Endothelial cell of umbilical vein (primary cell): ENCODE measurements at places on chromosomes 4 and X. TPM values are rescaled to one million over a fixed set of nuclear protein-coding genes. Genes with fewer than 3 reads are reported as not detected.

GRCh38 chr4:19987746-19988145, 264.0 kb upstream of the SLIT2 start:
- peak; percentile 48 for DNase-seq

The MAGED1 gene
- polyA plus RNA-seq = 190 and 198 TPM in 2 replicates

- peak; percentile 21 for DNase-seq
These were observed 78.1 kb downstream of the BMP15 start for GRCh38 chrX:50988649-50989048.

DNA sequence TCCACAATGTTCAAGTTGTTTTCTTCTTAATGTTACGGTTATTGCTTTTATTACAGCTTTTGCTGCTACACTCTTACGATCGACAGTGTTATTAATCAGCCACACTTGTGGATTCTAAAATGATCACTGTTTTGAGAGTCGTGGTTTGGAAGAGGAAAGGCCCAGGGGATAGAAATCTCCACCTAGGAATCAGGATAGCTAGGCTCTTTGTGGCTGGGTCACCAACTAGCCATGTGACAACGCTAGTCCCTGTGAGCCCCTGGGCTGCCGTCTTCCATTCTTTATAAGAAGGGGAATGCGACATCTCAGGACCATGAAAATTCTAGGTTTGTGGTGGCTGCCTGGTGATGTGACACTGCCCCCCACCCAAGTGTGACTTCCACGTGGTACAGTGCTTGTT, 380 bp downstream of the SLC34A2 start:
- no peak for DNase-seq

DNA sequence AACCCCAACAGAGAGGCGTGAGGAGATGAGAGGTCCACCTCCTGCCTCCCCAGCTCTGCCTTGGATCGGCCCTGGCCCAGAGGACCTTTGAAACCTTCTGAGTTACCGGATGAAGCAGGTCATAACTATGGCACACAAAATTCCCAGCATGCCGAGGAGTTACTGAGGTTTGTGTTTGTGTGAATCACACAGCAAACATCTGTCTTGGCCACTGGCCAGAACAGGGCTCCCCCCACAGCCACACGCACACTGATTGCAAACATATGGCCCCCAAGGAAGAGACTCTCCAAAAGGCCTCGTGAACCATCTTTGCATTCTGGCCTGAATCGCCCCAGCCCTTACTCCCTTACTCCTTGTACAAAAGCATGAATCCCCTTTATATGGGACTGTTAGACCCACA, 18.9 kb downstream of the RPS4X start:
- DNase-seq = no peak

The SLC30A9 gene
- polyA plus RNA-seq = 20.2 and 24.5 TPM in 2 replicates

DNA sequence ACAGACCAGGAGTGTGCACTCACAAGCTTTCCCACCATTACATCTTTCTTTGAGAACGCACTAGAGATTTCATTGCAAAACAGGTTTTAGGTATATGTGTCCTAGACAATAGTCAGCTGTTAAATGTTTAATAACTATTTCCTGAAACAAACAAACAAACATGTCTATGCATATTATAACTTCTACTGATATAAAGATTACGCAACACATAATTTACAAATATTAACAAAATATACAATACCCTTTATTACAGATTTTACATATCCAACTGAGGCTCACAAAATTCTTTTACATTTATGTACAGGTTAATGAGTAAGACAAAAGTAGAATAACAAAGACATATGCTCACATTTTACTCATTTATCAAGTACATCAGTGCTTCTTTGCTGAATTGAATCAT, 1554.0 kb upstream of the PCDH10 start:
- no peak for DNase-seq

GRCh38 chrX:150983521-150984168, 510 bp downstream of the HMGB3 start:
- peak; percentile 1 for DNase-seq

The TCEAL6 gene
- polyA plus RNA-seq = not detected in 2 replicates

- no peak for DNase-seq
These were observed 197.3 kb upstream of the LDB2 start for GRCh38 chr4:17095771-17096170.

DNA sequence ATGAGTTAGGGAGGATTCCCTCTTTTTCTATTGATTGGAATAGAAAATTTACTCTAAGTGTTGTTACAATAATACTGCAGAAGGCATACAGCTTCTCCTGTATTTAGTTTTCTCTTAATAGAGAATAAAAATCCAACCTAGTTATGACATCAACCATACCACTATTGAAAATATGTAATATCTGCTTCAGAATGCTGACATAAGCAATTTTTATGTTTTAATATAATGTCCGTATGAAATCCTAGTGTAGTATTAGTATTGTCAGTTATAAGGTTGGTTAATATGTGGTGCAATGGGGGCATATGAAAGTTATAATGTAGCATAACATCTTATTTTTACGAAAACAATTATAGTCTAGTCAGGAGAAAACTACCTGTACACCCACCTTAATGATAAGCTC, 68.2 kb downstream of the HEPH start:
- DNase-seq = no peak

The PSAPL1 gene
- polyA plus RNA-seq = not detected in 2 replicates

DNA sequence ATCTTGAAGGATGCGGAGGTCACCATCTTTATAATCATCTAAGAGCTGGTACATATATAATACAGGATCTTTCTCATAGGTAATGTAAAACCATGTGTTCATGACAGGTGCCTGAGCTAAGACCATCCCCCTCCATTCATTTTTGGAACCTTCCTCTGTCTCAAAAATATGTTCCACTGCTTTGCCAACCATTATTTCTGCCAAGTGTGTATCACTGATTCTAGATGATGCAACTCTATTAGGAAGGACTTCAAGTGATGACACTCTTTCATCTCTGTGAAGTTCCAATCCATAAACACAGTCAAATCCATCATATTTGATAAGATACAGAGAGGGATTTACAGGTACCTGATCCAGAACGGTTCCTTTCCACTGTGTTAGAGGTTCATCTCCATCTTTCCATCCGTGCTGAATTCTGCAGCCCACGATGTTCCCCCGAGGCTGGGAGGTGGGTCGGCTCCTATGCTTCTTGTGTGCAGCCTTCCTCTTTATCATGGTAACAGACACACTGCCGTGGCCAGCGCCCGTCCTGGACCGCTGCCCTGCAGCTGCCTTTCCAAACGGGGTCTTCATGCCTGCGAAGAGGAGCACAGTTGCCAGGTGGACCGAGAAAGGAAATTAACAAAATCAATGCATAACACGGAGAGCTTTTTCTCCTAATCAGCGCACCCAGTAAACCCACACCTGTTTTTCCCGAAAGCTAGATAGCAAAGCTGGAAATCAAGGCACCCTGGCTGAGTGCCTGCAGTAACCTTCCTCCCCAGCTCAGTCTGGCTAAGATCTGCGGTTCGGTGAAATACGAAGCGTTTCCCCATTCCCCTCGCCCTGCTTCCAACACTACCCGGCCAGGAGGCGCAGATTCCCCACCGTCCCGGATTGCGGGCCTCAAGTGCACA, 718 bp downstream of the SPIN3 start:
- DNase-seq = peak; percentile 14

The TLR3 gene
- polyA plus RNA-seq = 1.6 TPM in 2 replicates

DNA sequence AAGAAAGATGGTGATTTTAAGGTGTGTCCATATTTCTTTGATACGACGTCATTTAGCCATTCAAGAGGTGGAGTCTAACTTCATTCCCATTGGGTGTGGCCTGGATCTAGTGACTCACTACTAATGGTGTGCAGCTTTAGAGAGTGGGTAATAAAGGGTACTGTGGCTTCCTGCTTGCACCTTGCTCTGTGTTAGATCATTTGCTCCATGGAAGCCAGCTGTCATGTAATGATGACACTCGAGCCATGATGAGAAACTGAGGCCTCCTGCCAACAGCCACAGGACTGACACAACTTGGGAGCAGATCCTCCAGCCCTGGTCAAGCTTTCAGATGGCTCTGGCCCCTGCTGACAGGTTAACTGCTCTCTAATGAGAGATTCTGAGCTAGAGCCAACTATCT, 82.0 kb downstream of the UNC5C start:
- DNase-seq = no peak

GRCh38 chr4:38500433-38500832, 163.6 kb upstream of the KLF3 start:
- DNase-seq = no peak

DNA sequence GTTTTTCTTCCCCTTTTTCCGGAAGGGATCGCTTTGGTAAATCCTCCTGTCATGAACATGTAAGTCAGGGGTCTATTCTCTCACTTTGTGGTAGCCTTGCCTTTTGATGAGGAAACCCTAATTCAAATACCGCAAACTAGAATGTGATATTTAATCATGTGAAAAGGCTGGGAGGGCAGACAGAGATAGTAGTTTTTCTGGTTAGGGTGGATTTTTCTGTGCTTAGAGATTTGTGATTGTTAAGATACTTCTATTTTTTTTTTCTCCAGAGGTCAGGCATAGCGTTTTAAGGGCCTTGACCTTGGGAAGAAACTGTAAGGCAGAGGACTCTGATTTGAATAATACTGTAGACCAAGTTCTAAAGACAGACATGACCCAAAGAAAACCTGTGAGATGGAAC, 41.8 kb upstream of the PACRGL start:
- no peak for DNase-seq

The CCNB3 gene
- 1.5 and 1.9 TPM in 2 replicates for polyA plus RNA-seq

- DNase-seq = peak; percentile 40
These were observed 7.4 kb upstream of the PGRMC1 start for GRCh38 chrX:119228512-119229252.

- no peak for DNase-seq
These were observed 356.5 kb downstream of the PDGFC start for GRCh38 chr4:156615066-156615531.

DNA sequence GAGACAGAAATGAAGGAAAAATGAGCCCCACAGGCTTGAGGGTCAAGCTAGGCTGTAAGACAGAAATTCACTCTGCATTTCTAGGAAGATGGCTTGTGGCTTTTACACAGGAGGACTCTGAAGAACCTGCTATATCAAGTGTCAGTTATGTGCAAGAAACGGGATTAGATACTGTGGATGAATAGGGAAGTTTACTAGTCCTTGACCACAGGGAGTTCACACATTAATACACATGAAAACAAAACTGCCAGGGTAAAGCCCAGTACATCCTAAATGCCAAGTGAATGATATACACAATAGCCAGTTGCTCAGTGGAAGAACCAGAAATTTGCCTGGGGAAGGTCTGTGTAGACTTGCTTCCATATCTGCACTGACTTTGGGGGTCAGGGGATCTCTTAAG, 53.5 kb downstream of the TMEM131L start:
- no peak for DNase-seq

DNA sequence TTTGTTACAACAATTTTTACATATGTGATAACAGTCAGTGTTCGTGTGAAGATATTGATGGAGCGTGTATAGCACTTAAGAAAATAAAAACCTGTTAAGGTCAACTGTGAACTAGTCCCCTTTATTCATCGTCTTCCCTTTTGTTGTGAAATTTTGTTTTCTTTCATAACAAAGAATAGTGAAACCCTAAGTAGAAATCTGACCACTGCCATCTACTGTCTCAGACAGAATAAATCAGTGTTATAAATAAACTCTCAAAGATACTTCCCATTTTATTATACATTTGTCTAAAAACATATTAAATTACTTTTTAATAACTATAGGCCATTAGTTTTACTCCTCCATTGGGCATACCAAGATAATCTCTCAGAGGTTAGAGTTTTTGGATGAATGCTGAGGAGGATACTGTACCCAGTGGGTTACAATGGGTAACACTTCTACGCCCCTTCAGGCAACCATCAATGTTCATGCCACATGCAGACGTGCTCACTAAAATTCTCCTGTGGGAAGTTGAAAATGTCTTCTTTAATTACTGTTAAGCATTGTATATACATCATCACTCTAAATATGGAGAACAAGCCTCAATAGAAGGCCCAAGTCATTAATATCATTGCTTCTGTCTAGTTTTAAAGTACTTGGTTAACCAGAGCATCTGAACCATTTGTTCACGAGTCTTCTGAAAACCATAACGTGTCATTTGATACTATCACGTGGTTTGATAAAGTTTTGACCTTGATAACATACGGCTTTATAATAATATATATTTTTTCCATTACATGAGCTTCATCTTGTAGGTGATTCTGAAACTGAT, 171.2 kb downstream of the TMA16 start:
- DNase-seq = no peak

The FAM47A gene
- polyA plus RNA-seq = not detected in 2 replicates

DNA sequence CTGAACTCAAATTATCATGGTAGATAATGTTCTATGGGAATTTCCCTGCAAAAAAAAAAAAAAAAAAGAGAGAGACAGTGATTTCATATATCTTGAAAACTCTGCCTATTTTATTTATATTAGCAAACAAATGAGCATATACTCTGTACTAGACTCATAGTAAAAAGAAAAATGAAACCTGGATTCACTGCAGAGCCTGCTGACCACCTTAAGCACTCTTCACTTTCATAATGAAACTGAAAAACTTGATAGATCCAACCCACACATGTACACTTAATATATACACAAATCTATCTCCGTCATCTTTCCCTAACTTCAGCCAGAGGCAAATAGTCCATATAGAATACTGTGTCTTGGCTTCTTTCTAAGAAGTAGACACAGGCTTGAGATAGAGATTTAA, 226.1 kb upstream of the KCNIP4 start:
- no peak for DNase-seq

DNA sequence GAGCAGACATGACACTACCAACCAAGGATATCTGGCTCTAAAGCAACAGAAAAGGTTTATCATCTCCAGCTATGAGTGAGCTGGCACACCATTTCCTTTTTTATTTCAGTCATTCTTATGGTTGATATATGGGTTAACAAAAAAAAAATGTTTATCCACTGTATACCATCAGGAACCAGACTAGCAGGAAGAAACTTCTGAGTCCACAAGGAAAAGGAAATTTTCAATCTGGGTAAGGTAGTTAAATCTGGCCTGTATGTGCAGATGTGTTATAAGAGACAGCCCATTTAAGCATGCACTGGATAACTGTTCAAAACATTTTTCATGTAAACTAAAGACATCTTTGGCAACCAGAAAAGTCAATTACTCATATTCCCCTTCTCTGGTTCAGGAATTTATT, 35.0 kb downstream of the AMMECR1 start:
- peak; percentile 11 for DNase-seq

DNA sequence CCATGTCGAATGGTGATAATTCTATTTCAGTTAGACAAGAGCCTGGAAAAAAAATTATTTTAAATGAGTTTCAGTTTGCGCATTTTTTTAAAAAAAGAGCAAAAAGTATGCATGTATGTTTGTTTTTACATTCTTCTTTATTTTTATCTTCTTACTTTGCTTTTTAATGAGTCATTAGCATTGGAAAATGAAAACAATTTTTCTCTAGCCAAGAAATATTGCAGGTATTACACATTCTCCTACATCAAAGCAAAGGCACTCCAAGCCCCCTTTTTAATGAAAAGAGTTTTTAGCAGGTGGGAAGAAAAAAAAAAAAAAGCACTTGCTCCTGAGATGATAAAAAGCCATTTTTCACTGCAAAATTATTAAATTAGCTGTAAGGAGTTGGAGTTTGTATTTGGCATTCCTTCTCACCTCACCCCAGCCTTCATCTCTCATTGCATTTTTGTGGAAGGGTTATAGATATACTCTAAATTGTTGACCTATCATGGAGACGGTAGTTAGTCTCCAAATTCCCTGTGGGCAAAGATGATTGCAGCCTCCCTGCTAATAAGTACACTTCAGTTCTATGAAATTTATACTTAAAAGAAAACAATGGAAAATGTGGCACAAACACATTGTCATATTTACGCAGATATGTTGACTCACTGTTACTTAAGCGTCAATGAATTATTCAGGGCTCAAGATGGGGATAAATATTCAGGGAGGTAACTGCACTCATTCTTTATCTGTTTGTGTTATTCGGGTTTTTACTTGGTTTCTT, 43.8 kb downstream of the PALLD start:
- no peak for DNase-seq

The ARMCX2 gene
- 37.4 and 41.4 TPM in 2 replicates for polyA plus RNA-seq

The VCX3B gene
- polyA plus RNA-seq = not detected in 2 replicates
